Stimulated activated CD4-positive, alpha-beta T cell treated with anti-CD3 and anti-CD28 coated beads, TNF-alpha, amount 100 ng/mL, for 1 hour (primary cell): ENCODE measurements at places on chromosomes 11 and 22.

DNA sequence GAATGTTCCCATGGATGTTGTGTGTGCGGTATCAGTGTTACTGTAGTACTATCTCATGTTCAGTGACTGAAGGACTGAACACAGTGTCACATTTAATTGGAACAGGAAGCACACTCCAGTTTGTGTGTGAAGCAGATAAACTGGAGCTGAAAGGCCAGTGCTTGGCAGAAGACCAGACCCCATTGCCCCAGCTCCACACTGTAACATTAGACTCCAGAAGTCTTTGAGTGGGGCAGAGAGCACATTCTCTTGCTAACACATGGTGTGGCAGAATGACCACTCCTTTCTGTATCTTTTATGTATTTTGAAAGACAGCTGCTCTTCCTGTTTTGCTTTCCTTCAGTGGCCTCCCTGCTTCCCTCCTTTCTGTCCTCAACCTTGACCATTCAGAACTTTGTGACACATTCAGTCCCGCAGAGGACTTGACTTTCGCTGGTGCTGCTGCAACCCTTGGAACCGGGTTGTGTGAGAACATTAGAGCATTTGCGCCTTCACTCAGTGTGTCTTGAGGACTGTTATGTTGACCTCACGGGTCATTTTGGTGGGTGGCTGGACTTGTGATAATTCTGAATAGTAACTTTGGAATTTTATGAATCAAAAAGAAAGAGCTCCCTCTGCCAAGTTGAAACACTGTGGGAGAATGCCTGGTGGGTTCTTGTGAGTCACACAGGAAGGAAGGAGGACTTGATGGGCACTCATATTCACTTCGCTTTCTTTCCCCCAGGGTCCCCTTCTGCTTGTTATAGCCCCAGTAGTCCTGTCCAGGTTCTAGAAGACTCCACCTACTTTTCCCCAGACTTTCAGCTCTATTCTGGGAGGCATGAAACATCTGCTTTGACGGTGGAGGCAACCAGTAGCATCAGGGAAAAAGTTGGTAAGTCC lies 26.4 kb downstream of the AMOTL1 start:
- no peak for DNase-seq

DNA sequence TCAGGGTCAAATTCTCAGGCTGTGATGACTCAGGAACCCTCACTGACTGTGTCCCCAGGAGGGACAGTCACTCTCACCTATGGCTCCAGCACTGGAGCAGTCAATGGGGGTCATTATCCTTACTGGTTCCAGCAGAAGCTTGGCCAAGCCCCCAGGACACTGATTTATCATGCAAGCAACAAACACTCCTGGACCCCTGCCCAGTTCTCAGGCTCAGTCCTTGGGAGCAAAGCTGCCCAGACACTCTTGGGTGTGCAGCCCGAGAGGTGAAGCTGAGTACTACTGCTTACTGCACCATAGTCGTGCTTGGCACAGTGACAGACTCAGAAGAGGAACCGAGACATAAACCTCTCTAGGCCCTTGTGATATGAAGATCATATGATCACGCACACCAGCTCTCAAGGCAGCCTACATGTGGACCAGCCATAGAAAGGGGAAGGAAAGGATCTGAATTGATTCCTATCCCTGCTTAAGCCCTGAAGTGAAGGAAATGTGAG lies 58.2 kb downstream of the ZNF280B start:
- DNase-seq = no peak

GRCh38 chr11:64524158-64524527 lies 66.9 kb upstream of the SLC22A12 start:
- no peak for DNase-seq

DNA sequence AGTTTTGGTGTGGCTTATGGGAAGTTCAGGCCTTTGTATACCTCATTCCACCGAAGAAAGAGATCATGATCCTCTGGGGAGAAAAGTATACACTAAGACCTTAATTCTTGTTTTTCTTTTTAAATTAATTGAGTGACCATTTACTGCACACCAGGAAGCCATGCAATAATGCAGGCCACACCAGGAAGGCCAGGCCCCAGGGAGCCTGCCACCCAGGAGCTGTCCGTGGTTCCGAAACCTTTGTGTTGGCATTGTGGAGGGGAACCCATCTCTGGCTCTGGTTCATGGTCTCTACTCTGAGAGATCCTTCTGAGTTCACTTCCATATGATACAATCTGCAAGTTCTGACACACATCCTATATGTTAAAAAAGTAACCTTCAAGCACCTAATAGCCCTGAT lies 291.8 kb downstream of the MIAT start:
- DNase-seq = no peak

DNA sequence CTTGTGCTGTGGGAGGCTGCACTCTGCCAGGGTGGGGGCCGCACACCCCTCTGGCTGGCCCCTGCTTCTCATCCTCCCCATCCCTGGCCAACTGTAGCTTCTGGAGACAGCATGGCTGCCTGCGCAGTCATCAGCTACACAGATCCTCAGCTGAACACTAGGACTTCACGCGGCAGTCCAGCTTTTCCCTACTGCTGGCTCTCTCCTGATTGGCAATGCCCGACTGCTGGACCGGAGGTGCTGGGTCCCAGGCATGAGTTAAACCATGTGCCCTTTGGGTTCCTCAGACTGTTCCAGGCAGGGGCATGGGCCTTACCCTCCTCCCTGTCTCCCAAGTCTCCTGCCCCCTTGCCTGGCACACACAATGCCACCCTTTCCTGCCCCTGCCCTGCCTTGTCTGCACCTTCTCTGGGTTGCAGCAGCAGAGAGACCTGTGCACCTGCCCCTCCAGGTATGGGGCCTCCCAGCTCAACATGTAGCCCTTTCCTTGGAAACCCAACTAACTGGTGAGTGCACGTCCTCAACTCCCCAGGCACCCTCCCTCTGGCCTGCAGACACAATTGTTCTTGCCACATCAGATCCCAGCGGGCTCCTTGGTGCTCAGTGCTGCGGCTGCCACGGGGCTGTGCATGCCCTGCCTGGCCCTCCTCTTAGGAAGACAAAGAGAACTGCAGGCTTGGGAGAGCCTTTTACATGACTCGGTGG lies 1039.2 kb downstream of the TBC1D22A start:
- DNase-seq = no peak

DNA sequence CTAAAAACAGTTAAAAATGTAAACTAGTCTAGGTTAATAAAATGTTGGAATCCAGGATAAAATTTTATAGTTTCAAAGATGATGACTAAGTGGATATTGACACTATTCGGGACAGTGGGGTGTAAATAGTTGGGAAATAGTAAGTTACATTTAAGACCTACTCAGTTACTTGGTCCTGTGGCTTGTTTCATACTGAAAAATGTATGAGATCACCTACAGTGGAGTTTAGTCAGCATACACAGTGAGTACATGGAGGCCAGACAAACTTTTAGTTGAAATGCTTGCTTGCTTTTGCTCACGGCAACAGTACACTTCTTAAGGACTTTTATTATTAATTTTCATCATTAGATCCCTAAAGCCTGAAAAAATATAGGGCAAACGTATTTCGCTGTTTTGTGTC lies 16.1 kb downstream of the TRIM22 start:
- DNase-seq = no peak

DNA sequence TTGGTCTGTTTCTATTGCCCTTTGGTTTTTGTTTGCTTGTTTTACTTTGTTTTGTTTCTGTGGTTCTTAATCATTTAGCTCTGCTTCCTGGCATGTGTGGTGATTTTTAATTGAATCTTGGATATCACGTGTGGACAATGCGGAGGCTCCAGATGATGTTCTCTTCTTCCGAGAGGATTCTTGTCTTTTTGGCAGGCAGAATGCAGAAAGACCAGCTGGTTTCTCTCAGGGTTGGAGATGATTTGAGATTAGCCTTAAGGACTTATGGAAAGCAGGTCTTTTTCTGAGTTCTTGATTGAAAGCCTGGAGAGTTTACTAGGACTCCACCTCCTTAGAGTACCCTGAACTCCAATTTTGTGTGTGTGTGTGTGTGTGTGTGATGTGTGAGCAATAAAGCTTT lies 21.0 kb upstream of the ANO1 start:
- no peak for DNase-seq

GRCh38 chr22:37442135-37442534 lies 14.9 kb upstream of the ELFN2 start:
- DNase-seq = no peak

DNA sequence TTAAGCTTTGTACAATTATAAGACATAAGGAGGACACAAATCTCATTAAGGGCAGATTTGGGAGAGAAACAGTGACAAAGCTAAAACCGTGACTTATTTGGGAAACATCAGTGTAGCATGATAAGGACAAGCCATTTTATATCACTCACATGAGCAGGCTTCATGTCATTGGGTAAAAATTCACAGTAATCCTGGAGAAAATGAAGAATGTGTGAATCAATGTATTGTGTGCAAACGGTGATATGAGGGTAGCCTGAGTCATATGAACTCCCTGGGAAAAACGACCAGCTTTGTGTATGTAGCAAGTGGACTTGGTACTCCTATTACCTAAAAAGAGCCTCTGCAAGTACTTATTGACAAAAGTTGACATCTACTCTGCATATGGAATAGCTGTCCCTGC lies 6.0 kb upstream of the TRIM34 start:
- DNase-seq = no peak

GRCh38 chr11:9688716-9689511 lies 25.0 kb downstream of the SWAP70 start:
- no peak for DNase-seq

DNA sequence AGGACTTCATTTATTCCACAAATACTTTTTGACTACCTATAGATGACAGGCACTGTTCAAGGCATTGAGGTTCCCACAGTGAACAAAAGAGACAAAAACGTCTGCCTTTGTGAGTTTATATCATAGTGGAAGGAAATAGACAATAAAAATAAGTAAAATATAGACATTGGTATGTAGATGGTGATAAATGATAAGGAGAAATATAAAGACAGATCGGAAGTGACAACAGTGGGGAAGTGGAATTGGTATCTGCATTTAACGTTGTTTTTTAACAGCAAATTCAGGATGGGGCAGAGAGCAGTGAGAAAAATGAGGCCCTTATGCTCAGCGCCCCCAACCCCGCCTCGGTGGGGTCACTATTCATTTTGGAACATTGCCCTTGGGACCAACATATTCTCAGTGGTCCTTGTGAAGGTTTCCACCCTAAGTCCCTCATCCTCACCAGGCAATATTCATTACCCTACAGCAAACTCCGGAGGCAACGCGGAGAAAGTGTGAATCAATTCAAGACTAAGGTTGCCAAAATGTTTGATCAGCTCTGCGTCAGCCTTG lies 627 bp upstream of the PEX26 start:
- no peak for DNase-seq

DNA sequence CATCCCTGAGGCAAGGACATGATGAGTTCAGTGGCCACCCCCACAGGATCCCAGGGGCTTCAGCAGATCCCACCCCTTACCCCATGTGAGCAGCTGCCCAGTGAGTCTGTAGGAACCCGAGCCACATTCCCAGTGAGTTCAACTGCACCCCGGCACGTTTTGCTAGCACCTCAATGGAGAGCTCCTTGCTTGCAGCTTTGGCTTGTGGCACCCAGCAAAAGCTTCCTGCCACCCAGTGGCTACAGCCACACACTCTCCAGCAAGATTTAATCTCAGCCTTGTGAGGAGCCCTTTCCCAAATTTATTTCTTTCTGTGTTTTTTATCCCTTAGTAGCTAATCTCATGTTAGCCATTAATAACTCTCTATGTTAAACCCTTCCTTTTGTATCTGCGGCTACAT lies 4.0 kb downstream of the SAA1 start:
- DNase-seq = no peak

GRCh38 chr11:102921587-102922220 lies 33.8 kb downstream of the MMP13 start:
- DNase-seq = no peak

GRCh38 chr22:45865561-45866125 lies 111.3 kb downstream of the WNT7B start:
- DNase-seq = no peak

DNA sequence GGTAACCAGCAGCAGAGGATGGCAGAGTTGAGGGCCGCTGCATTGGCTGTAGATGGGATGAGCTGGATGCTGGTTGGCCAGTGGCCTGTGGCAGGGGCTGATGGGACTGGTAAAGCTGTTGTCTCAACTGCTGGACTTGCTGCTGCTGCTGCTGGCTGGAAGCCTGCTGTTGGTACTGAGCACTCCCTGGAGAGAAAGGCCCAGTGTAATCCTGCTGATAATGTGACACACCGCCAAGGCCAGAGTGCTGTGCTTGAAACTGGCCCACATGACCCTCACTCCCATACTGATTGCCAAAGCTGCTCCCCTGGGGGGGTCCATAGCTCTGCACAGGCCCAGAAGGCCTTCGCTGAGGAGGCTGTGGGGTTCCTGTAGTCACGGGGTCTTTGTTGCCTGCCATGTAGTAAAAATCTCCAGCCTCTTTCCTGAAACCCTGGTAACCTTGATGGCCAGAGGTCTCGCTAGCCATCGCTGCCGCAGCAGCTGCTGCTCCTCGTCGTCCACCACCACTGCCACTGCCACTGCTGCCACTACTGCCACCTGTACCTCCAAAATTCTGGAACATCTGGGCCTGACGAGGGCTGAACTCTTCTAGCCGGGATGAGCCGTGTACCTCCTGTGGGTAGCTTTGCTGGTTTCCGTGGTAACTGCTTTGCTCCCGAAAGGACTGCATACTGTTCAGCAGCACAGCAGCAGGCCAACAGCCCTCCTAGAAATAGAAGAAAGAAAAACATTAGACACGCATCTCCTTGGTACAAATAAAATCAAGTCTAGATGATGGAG lies 55.6 kb downstream of the TCF20 start:
- DNase-seq = no peak

DNA sequence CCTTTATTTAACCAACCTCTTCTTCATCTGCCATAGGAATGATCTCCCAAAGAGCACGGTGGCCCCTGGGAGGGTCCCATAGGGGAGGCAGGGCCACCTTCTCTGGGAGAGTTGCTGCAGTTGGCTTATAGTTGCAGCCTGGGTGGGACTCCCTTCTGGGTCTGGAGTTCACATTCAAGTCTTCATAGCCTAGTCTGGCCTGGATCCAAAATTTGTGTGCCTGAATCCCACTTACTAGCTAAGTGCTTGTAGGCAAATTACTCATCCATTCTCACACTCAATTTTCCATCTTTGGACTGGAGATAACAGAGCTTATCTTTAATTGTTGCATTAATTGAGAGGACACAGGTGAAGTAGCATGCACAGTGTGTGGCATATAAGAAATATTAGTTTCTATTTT lies 163.6 kb downstream of the GRIK4 start:
- no peak for DNase-seq

GRCh38 chr11:28903716-28904115 lies 795.5 kb downstream of the METTL15 start:
- no peak for DNase-seq

DNA sequence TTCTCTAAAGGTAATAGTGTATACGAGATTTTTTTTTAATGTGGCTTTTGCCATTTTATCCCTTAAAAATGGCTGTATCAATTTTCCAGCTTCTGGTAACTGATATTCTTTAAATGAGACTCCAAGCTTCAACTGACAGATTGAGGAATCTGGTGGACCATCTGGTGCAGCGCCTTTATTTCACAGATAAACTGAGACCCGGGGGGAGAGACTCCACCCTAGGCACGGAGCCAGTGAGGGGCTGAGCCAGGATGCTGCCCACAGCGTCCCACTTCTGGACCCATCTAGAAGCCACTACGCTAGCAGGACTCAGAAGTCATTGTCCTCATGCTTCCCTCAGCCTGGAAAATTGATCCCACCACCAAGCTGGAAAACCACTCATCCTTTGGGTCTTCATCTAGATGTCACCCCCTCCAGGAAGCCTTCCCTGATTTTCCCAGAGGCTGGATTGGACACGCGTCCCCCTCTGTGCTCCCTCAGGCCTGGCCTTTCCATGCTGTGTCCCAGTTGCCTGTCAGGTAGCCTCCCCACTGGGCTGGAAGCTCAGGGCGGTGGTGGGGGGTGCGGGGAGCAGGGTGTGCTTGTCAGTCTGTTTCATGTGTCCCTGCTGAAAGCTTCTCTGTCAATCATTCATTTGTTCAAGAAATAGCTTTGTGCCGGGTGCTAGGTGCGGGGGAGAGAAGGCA lies 12.3 kb upstream of the CD5 start:
- DNase-seq = no peak
